ENCODE measurements at places on chromosomes 4 and X. TPM values are rescaled to one million over a fixed set of nuclear protein-coding genes. Genes with fewer than 3 reads are reported as not detected.

GRCh38 chr4:99323756-99324155 lies 2.6 kb upstream of the ADH1B start:
- DNase-seq = peak; percentile 98

- DNase-seq = peak; percentile 18
Observed at GRCh38 chr4:143185253-143186107, 763 bp downstream of the USP38 start.

- no peak for DNase-seq
Observed at GRCh38 chrX:110318664-110318968, 731 bp upstream of the AMMECR1 start.

- peak; percentile 85 for DNase-seq
Observed at GRCh38 chr4:140238351-140239056, 84.5 kb upstream of the MAML3 start.

- no peak for DNase-seq
Observed at GRCh38 chr4:96170198-96170597, 330.3 kb downstream of the PDHA2 start.

- DNase-seq = peak; percentile 6
Observed at GRCh38 chrX:50168241-50168687, 32.5 kb downstream of the AKAP4 start.

LGI2 gene
- total RNA-seq = under 0.01 TPM

DUSP21 gene
- total RNA-seq = not detected

ZNF157 gene
- total RNA-seq = 0.17 TPM

DNA sequence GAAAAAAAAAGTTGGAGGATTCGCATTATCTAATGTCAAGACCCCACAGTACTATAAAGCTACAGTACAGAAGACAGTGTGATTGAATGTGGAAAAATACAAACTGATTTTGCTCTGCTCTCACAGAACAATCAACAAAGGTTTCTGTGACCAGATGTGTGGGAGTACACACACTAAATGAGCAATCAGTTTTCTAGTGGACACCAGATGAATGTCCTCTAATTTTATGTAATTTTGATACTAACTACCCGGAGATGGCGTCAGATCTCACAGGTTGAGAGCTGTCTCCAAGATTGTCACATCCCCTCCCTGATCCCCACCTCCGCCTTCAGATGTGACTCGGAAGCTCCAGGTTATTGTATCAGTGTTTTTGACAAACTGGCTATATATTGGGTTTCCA lies 81.9 kb upstream of the HUWE1 start:
- no peak for DNase-seq

DNA sequence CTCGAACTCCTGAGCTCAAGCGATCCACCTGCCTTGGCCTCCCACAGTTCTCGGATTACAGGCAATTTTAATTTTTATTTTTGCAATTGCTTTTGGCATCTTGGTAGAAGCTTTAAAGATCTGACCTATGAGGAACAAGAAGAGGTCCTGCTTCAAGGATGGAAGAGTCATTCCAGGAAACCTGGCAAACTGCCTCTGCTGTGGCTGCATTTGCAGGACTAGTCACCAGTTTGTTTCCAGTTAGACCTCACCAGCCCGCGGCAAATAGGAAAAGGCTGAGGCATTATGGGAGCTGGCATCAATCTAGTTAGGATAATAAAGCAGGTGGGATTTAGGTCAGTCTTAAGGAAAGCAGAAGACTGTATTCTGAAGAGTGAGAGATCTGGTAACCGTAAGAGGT lies 51.9 kb upstream of the LAS1L start:
- peak; percentile 48 for DNase-seq

- DNase-seq = peak; percentile 24
Observed at GRCh38 chrX:71910986-71911730, 513 bp downstream of the NHSL2 start.

HTR2C gene
- not detected for total RNA-seq

GRCh38 chr4:26950446-26950845 lies 89.8 kb downstream of the STIM2 start:
- no peak for DNase-seq

DNA sequence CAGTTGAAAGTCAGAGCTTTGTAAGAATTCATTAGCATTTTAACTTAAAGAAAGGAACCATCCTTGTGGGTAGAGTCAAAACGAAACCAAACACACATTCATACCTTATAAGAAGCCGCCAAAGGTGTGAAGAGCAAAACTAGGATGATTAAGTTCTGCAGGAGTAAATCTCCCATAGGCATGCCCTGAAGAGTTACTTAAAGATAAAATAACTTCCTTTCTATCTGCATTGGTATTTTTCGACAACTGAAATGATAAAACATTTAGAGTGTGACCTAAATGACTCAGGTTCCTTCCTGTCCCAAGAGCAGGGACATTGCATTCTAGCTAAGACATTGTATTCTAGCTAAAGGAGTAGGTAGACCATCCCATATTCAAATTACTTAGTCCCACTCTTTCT lies 75.3 kb downstream of the BCOR start:
- DNase-seq = no peak

GRCh38 chrX:66042307-66043077 lies 2.6 kb upstream of the VSIG4 start:
- DNase-seq = no peak

TMPRSS11A gene
- total RNA-seq = not detected

- no peak for DNase-seq
Observed at GRCh38 chr4:153722036-153722435, 37.8 kb downstream of the RNF175 start.

MGAT4D gene
- not detected for total RNA-seq

DNA sequence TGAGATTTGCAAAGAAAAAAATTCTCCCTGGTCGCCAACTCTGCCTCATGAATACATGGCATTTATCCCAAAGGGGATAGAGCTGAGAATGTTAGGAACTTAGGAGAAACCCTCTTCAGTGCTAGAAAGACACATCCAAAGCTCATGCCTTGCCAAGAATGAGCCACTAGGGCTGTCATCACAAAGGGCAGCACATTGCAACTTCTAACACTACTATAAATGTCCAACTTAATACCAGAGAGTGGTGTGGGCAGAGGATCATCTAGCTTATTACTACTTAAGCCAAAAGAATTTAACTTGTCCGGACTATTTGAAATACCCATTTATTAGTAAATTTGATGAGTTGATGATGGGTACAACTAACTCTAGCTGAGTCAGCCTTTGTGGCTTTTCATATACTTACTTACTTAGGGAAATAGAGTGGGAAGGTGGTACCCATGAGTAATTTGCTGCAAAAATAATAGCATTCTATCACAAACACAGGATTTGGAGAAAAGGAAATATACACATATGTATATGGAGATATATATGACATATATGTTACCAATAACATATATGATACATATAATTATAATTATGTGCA lies 66.3 kb upstream of the GAB1 start:
- DNase-seq = no peak

TRIM60 gene
- total RNA-seq = not detected

- DNase-seq = peak; percentile 31
Observed at GRCh38 chr4:4694296-4694772, 152.5 kb upstream of the STX18 start.

TMEM144 gene
- total RNA-seq = 2.3 TPM

- no peak for DNase-seq
Observed at GRCh38 chr4:185127021-185127925, 15.8 kb upstream of the SLC25A4 start.

- no peak for DNase-seq
Observed at GRCh38 chrX:13050151-13050550, 5.7 kb upstream of the FAM9C start.

Measured in fibroblast of lung (primary cell).